H1 (cell line): ENCODE measurements at places on chromosomes 4 and X.

- DNase-seq = no peak
Measured at GRCh38 chr4:77159806-77160205, 2.8 kb downstream of the CCNG2 start.

- DNase-seq = no peak
Measured at GRCh38 chrX:23525531-23525930, 141.8 kb upstream of the PRDX4 start.

- no peak for DNase-seq
Measured at GRCh38 chr4:168694667-168695066, 197.8 kb downstream of the PALLD start.

DNA sequence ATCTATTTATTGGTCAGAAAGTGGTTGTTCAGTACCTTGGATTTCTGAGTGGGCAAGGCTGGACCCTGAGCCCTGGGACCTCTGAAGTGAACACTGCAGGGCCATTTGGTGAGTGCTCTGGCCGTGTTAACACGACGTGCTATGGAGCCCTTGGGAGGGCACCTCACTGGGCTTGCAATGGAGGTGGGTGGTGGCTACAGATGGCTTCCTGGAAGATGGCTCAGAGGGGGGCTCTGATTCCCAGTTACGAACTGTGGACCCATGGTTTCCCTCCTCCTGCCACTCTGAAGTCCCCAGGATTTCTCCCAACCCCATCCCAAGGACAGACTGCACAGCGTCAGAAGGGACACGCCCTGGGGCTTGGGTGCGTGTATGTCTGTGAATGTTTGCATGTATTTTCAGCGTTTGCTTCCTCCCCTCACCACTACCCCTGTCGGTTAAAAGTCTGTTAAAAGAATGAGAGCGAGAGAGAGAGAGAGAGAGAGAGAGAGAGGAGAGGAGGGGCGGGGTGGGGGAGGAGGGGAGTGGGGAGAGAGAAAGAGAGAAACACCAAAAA, 3.7 kb upstream of the RHOH start:
- DNase-seq = peak; percentile 42

DNA sequence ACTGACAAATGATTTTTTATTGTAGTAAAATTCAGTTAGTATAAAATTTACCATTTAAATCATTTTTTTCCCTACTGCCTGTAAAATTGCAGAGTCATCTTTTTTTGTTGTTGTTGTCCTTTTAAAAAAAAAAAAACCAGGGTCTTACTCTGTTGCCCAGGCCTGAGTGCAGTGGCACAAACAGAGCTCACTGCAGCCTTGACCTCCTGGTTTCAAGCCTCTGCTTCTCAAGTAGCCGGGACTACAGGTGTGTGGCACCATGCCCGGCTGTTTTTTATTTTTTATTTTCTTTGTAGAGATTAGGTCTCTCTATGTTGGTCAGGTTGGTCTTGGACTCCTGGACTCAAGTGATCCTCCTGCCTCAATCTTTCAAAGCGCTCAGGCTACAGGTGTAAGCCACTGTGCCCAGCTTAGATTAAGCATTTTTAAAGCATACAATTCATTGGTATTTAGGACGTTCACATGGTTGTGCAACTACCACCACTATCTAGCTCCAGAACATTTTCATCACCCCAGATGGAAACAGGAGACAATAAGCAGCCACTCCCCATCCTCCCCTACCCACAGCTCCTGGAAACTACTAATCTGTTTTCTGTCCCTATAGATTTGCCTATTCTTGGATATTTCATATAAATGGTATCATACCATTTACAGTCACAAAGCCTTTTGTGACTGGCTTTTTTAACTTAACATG, 59.7 kb upstream of the PGRMC2 start:
- no peak for DNase-seq

GRCh38 chr4:12724510-12724909, 759.6 kb downstream of the RAB28 start:
- DNase-seq = no peak

- DNase-seq = no peak
Measured at GRCh38 chr4:153539422-153539821, 73.3 kb downstream of the TMEM131L start.

- DNase-seq = no peak
Measured at GRCh38 chrX:41110801-41111625, 25.8 kb downstream of the USP9X start.

DNA sequence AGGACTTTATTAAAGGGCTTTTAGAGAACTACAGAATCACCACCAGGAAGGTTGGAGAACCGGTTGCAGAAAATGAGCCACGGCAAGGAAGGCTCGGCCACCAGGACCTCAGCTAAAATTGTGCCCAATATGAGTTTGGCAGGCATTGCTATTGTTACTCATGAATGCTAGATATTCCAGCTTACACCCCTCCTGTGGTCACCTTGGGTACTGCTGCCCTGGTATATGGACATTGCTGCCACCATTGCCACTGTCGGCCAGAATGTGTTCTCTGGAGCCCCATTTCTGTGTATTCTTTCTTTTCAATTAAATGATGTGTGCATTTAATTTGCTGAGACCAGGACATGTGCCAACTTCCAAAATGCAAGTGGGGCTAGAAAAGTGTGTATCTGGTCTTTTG, 626.7 kb upstream of the BOD1L1 start:
- DNase-seq = peak; percentile 60
